Vagina (tissue), 2 donors: ENCODE measurements at places on chromosomes 3 and 15.

DNA sequence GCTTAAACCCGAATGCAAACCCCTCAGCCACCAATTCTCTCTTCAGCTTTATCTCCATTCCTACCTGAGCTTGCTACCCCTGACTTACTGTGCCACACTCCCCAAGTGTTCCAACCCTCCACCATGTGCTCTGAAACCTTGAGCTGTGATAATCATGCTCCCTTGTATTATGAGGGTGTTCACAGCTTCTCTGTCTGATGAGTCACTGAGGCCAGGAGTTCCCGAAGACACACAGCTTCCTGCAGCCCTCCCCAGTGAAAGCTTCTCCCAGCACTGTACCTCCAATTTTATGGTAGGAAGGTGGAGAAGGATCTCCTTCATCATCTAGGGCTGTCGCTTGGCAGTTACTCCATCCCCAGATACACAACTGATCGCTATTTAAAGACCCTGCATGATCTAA, 24.9 kb downstream of the STAC start:
- no peak for DNase-seq

- DNase-seq, result no peak
Observed at GRCh38 chr3:112027826-112028225, 6.7 kb upstream of the TMPRSS7 start.

DNA sequence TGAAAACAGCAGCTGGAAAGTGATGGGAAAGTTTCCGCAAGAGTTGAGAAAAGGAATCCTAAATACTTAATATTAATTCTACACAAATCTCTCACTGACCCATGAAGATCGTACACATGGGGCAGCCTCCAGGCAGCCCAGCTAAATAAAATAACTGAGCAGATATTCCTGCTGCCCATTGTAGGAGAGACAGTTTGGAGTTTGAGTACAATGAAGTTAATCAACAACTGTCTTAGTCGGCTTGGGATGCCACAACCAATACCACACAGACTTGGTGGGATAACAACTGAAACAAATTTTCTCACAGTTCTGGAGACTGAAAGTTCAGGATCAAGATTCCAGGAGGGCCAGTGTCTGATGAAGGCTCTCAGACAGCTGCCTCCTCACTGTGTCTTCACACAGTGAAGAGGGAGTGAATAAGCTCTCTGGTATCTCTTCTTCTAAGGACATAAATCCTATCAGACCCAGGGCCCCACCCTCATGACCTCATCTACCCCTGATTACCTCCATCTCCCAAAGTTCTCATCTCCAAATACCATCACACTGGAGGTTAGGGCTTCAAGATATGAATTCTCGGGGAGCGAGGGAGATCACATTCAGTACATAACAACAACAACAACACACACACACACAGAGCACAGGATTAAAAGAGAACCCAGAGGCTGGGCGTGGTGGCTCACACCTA, 9.7 kb downstream of the TRPM7 start:
- no peak for DNase-seq

DNA sequence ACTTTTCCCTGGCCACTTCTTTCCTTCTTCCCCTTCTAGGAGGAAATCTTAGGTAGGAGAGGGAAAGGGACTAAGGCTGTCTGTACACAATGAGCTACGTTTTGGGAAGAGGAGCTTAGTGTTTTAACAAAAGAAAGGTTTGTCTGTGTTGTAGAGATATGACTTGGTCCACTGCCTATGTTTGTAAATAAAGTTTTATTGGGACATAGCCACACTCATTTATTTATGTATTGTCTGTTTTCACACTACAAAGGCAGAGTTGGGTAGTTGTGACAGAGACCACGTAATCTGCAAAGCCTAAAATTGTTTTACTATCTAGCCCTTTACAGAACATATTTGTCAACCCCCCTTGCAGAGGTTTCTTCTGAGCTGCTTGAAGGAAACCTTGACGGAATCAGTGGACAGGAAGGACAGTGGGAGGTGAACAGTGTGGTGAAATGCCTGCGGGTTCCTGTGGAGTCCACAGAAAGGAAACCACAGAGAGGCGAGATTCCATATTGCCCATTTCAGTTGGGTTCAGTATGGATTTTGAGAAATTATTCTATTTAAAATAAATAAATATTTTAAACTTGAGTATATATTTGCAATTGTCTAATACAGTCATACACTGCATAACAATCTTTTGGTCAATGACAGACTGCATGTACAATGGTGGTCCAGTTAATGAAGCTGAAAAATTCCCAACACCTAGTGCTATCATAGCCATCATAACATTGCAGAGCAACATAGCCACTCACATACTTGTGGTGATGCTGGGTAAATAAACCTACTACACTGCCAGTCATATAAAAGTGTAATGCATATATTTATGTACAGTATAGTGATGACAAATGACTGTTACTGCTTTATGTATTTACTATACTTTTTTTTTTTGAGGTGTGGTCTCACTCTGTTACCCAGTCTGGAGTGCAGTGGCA, 157.9 kb upstream of the NUDT16 start:
- no peak for DNase-seq

- DNase-seq, result peak; percentile 95
Observed at GRCh38 chr3:46845397-46845859, 17.8 kb downstream of the MYL3 start.

GRCh38 chr3:26587571-26587970, 35.0 kb upstream of the LRRC3B start:
- DNase-seq, result no peak

DNA sequence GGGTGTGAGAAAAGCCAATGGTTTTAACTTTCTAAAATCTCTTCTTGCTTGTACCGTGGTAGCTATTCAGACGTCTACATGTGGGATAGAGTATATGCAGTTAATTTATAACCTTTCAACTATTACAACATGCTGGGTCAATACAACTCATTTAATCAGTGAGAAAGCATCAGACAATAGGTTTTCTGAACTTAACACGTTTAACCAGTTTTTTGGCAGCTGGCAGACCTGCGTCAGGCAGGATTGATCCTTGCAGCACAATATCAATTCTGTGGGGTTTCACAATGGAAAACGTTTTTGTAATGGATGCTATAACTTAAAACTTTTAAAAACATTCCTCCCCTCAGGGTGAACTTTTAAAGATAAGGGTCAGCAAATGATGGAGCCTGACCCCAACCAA, 6.5 kb downstream of the GNB5 start:
- DNase-seq, result no peak

GRCh38 chr15:65067645-65068402, at the start of gene RASL12:
RASL12 (minus strand) TSS chr15:65067991; CDS start chr15:65067835, 156 bp downstream.
- DNase-seq, result no peak

DNA sequence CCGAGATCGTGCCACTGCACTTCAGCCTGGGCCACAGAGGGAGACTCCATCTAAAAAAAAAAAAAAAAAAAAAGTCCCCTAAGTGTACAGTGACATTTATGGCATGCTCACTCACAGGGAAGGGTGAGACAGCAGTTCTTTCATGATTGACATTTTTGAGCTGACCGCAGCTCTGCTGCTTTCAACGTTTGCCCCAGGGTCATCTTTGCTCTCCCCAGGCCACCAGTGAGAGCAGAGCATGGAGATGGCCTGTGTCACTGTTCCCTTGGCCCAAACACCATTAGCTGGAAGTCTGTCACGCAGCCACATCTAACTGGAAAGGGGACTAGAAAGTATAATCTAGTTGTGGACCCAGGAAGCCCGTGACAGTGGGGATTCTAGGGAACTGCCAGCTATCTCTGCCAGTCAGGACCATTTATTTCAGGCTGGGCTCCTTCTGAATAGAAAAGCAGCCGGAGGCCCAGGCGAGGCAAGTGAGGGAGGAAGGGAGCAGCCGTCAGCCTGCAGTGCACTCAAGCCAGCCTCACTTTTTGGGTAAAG, 193.4 kb upstream of the HES1 start:
- no peak for DNase-seq

DNA sequence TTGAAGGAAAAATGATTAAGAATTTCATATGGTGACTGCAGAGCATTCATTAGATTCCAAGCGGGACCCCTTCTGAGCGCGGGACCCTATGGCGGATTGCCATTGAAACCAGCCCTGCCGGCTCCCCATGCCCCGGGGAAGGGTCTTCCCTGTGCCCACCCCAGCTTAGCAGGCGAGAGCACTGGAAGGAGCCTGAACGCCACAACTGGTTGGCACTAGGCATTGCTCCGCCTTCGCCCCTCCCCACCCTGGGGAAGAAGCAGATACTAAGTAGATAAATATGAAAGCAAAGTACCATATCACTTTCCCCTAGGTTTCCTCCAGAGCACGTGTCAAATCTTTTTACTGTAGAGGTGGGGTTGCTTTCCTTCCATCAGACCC, 70.7 kb downstream of the CYP19A1 start:
- DNase-seq, result no peak

GRCh38 chr3:62950210-62950609, 75.0 kb upstream of the CADPS start:
- no peak for DNase-seq

DNA sequence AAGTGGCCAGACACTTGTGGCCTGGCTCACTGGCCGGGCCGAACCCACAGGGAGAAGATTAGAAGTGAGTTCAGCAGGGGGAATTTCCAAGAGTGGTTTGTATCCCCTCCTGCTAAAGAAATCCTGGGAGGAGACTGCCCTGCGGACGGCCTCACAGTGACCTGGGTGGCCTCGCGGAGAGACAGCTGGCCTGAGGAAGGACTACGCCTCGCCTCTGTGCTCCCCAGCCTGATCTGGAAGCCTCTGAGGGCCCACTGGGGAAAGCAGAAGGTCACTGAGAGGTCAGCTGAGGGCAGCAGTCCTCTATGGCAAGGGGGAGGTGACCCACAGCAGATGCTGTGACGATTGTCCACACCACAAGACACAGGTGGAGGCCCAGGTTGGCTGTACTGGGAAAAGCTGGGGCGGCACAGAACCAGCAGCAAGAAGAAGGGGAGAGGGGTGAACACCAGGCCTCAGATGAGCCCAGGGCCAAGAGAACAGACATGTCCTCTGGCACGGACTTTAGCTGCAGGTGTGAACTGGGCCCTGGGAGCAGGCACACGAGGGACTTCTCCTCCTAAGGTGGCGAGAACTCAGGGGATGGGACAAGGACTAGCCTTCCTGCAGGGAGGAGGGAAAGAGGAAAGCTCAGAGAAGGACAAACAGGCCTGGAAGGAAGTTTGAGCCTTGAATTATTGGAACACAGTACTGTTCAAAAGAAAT, 37.2 kb upstream of the DLG1 start:
- DNase-seq, result no peak

DNA sequence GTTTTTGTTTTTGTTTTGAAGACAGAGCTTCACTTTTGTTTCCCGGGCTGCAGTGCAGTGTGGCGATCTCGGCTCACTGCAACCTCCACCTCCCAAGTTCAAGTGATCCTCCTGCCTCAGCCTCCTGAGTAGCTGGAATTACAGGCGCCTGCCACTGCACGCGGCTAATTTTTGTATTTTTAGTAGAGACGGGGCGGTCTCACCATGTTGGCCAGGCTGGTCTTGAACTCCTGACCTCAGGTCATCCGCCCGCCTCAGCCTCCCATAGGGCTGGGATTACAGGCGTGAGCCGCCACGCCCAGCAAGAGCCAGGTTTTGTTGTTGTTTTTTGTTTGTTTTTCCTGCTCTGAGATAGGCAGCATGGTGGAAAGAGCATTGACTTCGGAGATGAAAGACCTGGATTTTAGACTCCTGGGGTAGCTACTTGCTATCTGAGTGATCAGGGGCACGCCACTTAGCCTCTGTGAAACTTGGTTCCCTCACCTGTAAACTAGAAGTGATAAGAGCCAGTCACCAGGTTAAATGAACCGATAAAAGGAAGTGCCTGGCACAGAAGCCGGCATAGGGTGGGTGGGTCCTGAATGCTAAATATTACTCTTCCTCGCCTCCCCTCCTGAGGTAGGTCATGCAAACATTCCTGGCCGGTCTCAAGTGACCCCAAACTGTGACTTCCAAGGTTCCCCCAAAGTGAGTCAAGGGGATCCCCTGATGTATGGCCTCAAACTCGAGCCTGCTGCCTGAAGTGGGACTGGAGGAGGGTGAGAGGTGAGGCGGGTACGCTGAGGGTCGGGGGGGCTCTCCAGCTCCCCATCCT, 62.9 kb upstream of the MCF2L2 start:
- peak; percentile 84 for DNase-seq

DNA sequence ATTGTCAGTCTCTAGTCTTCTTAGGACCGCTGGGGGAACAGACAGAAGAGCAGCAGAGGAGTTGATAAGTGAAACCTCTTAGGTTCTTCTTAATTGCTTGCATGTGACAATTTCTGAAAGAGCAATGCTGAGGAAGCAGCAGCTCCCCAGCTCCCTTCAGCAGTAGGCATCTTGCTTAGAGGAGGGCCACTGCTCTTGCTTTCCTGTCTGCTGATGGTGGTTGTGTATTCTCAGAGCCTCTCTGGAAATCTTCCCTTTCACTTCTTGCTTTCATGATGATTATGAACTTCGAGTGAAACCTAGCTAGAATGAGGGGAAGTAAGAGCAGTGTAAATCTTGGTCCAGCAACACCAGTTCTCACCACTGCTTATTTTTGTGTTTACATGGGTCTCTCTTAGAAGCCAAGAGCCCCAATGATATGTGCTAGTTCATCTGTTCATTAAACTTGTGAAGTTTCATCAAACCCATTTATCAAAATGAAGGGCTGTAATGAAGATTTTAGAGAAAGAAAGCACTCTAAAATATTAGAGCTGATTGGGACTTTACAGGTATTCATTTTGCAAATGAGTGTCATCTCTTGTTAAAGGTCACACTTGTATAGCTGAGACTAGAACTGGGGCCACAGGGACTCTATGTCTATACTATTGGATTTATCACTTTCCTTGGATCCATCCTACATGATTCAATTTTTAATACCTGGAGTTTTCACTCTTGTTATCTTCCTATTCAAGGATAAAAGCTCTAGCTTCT, 246.7 kb downstream of the LPP start:
- no peak for DNase-seq

GRCh38 chr3:170780471-170780870, 89.5 kb downstream of the RPL22L1 start:
- DNase-seq, result no peak

DNA sequence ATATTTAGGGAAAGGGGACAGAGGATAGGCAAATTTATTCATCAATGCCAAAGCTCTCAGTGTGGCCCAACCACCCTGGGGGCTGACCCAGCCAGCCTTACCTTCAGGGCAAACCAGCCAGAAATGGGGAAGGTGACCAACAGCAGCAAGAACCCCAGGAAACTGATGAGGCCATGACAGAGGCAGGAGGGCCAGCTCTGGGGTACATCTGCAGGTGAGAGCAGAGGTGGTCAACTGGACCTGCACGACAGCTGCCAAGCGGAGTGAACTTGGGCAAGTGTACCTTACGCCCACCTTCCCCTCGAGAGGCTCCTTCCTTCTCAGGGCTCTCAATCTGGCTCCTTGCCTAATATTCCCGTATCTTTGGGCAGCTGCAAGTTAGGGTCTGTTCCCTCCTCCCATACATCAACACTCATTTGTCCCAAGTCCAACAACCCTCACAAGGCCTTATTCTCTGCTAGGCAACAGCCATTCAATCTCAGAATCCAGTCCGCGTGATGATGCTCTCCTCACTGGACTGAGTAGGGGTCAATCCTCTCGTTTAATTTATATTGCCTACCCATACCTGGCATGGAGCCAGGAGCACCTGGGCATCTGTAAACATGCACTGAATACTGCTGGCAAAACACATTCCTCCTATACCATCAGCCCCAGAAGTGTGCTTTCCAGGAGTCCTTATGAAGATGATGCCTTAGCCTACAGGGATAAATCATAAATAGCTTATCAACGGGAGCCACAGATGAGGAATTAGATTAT, 1.7 kb downstream of the STOML1 start:
- no peak for DNase-seq
